ENCODE measurements at places on chromosomes 7 and 10. TPM values are rescaled to one million over a fixed set of nuclear protein-coding genes. Genes with fewer than 3 reads are reported as not detected.

Gene SAMD9
- 8.1 TPM for total RNA-seq

Gene CASP2
- total RNA-seq, result 42.3 TPM

Gene SP8
- total RNA-seq, result not detected

Gene TDRD1
- total RNA-seq, result 0.23 TPM

Gene PIK3CG
- 5.3 TPM for total RNA-seq

Gene SOSTDC1
- not detected for total RNA-seq

Gene SFMBT2
- total RNA-seq, result 20.3 TPM

Gene NEBL
- 25.5 TPM for total RNA-seq

Gene ZNF485
- 17.6 TPM for total RNA-seq

Gene GBX1
- not detected for total RNA-seq

Gene PITX3
- not detected for total RNA-seq

Gene PTF1A
- total RNA-seq, result not detected

DNA sequence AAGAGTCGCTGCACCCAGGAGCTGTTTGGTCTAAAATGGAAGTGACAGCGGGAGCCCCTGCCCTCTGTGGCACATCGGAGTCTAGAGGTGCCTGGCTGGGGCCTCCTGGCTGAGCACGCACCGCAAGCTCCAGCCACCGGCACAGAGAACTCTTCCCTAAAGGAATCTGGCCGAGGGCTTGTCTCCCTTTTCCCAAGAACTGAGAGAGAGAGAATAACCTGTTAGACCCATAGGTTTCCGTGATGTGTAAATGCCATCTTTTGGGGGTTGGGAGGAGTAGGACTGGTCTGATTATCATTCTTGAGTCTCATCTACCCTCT is 47.3 kb downstream of the PROSER2 start:
- DNase-seq, result no peak

DNA sequence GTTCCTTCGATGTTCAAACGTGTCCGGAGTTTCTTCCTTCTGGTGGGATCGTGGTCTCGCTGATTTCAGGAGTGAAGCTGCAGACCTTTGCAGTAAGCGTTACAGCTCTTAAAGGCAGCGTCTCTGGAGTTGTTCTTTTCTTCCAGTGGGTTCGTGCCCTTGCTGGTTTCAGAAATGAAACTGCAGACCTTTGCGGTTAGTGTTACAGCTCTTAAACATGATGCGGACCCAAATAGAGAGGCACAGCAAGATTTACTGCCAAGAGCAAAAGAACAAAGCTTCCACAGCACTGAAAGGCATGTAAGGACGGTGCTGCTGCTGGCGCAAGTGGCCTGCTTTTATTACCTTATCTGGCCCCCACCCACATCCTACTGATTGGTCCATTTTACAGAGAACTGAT is 931.4 kb downstream of the IPMK start:
- DNase-seq, result no peak

DNA sequence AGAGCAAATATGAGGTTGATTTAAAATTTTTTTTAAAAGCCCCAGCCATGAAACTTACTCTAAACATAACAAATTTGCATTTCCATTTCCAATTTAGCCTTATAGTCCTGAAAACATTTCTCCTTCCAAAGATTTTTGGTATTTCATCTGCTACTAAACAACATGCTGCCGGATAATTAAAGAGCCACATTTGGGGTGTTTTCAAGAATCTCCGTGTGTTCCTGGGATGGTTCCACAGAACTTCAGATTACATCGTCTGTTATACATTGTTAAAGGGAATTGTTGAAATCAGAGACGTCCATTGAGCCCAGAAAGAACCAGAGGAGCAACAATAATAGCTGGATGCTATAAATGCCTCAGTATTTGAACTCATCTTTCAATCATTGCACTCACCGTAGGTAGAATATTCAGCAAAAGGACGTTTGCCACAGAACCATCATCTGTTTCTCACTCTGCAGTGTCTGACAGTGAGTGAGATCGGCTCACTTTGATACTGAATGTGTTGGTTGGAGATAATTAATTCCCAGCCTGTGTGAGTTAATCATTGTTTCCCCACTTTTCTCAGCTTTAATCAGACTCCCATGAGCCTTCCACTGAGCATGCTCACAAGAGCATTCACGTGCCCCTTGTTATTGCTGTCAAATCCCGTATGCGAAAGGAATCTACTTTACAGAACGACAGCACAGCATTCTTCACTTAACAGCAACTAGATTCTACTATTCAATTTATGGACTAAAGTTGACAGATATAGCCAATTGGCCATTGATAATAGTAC is 128.4 kb upstream of the PALS2 start:
- DNase-seq, result no peak

DNA sequence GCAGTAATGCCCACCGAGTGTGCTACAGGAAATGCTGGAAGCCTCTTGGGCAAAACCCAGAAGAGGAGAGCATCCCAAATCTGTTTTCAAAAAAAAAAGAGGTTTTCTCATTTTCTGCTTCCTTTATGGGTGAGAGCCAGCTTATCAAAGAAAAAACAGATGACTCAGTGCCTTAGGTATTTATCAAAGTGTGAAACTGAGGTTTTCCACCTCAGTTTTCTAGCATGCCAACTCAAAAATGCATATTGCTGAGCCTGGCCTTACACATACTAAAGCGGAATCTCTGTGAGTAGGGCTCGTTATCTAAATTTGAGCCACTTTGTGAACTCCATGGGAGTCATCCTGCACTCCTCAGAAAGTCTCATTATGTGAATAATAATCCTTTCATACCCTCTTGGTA is 705.1 kb downstream of the SUGCT start:
- DNase-seq, result no peak

DNA sequence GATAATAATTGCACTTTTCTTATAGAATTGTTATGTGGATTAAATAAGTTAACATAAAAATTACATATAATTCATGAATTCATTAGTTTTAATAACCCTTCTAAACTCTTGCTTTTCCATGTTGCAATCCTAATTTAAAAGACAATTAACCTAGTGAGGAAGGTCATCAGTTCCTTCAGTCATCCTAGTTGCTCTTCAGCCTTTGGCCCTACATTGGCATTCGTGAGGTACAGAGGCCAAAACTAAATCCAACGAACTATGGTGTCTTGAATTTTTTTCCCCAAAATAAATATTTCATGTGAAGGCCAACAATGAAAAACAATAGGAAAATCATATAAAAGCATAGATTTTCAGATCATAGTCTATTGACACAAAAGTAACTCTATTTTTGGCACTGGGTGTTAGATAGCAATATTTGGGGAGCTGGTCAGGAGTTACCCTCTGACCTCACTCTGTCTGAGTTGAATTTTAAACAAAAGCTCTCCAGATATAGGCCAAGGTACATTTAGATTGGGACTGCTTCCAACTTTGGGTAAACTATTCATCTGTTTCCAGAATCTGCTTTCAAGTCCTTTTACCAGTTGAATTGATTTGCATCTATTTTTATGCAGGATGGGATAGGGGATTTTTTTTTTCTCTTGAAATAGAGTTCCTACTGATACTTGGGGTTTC is 104.5 kb downstream of the SEM1 start:
- DNase-seq, result no peak

DNA sequence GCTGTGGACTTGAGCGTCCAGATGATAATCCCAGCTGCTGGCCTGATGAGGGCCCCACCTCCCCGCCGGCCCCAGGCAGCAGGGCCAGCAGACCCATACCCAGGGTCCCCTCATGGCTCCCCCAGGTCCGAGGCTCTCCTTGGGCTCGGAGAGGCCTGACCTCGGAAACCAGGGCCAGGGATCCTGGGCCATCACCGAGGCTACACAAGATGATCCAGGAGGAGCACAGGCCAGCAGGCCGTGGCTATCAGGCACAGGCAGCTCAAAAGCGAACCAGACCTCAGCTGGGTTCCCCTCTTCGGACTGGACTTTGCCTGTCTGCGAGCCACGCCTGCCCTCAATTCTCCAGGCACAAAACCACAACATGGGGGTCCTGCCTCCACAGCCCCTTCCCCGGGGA is 17.4 kb downstream of the PDGFA start:
- DNase-seq, result no peak

- DNase-seq, result no peak
Measured at GRCh38 chr10:119377451-119377957, 165.0 kb downstream of the RGS10 start.

GRCh38 chr10:1114719-1115606 is 58.8 kb downstream of the WDR37 start:
- no peak for DNase-seq

- DNase-seq, result no peak
Measured at GRCh38 chr10:50992356-50992901, 81.9 kb upstream of the PRKG1 start.

- no peak for DNase-seq
Measured at GRCh38 chr10:73997461-73997786, 492 bp upstream of the VCL start.

DNA sequence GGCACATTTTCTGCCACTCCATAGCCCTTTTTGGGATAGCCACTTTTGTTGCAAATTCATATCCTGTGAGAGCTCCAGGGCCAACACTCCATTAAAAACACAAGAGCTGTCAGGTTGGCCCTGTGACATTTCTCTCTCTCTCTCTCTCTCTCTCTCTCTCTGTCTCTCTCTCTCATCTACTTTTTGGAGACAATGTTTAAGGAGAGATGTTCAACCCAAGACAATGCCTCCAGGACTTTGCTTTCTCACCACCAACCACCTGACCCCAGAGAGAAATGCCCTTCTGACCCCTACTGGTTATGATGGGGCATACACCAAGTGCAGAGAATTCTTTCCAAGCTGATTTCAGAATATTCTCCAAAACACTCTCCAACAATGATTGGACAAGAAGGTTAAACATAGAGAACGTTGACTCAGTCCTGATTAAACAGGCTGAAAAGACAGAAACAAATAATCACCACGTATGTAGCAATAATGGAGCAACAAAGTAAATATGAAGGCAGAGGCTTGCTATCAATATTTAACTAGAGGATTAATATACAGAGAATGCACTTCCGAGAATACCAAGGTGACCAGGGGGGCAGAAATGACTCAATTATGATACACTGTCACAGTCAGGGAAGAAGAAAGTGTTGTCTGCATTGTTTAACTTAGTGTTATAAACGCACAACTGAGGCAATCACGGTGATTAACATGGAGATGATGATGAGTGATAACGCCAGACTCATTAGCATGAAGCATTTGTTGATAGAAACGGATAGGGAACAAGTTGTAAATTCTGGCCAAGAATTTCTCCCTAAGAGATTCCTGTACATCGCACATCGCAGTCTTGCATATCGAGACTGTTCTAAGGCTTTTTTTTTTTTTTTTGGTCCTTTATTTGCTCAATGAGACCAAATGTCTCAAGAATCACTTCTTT is 178.5 kb downstream of the NRP1 start:
- peak; percentile 22 for DNase-seq

- no peak for DNase-seq
Measured at GRCh38 chr10:109866995-109867635, 56.2 kb downstream of the XPNPEP1 start.

DNA sequence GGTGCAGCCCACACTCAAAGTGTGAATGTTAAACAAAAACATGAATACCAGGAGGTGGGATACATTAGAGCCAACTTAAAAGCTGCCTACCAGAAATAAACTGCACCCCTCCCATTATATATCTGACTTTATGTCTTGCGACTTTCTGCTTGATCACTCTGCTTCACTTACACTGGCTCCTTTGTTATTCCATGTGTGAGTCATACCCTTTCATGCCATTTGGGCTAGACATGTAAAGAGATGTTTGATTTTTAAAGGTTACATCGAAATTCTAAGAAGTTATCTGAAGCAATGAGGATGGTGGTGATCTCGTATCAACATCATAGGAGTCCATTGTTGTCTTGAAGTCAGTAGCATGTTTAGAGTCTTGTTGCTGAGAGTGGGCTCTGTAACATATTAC is 31.6 kb upstream of the ETV1 start:
- no peak for DNase-seq

DNA sequence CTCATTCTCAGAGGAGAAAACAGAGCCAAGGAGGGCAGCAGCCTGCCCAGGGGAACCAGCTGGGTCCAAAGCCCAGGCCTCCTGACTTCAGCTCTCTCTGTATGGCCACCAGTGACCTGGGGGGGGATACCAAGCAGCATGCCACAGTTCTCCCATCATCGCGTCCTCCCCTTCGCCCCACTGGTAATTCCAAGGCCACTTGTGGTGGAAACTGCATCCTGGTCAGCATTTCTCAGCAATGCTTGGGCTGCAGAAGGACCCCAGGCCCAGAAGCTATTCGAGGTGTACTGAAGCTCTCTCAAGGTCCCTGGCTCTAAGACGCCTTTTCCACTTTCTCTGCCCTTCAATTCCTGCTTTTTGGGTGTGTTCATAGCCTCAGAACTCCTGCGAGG is 27.1 kb downstream of the BTBD16 start:
- DNase-seq, result no peak

GRCh38 chr10:79393924-79394610 is 46.8 kb downstream of the PPIF start:
- no peak for DNase-seq

GRCh38 chr10:103632247-103632642 is 138.7 kb downstream of the NEURL1 start:
- no peak for DNase-seq

DNA sequence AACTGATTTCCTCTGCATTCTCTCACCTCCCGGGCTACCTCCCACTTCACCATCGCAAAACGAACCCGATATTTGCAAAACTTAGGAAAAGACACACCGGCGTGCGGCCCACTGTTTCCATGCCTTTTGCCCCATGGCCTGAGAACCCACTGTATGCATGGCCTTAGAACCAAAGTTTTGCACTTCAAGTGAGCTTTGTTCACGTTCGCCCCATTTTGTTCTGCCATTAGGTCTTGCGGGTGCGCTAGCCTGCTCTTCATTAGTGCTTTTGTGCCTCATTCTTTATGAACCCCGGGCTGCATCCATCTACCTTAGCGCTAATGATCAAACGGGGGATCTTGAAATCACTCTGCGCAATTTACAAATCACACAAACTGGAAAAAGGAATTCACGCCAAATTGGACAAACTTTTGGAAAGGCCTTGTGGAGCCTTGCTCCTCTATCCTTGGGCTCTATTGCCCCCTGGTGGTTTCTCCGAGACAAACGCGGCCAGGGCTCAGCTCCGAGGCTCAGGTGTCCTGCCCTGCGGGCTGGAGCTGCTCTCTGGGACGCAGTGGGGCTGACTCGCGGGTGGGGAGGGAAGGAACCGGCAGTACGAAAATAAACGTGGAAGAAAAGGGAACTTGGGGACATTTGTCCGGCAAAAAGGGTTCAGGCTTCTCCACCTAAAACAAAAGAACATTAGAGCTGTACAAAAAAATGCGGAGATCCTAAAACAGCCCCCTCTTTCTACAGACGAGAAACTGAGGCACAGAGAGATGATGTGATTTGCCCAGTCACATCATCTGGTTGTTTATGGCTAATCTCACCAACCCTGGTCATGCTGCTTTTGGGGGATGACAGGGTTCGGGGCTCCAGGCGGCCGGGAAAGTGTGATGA is 300.4 kb upstream of the NFE2L3 start:
- DNase-seq, result peak; percentile 92

- no peak for DNase-seq
Measured at GRCh38 chr10:91415816-91416215, 5.7 kb downstream of the HECTD2 start.

DNA sequence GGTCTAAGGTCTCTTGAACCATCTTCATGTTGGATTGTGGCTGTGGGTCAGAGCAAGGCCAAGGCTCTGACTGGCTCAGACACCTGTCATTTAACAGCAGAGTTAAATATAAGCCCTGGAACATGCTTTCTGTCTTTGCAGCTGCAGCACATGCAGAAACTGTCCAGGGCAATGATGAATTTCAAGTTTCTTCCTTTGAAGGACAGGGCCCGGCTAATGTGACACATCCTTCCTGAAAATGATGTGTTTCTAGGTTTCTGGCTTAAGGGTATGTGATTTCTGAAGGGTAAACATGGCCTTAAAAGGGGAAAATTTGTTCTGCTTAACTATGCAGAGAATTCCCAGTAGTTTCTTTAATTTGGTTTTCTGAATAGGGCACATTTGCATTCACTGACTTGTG is 34.0 kb upstream of the SLC35B4 start:
- DNase-seq, result no peak

GRCh38 chr10:78785066-78785465 is 283.7 kb upstream of the ZMIZ1 start:
- DNase-seq, result no peak

All from ureter (tissue), 1 donor.